ENCODE measurements at places on chromosomes 2 and 18.

GRCh38 chr2:226583715-226584114 is 215.9 kb downstream of the IRS1 start:
- no peak for DNase-seq

- no peak for DNase-seq
Observed at GRCh38 chr2:139940686-139941085, 1160.5 kb upstream of the NXPH2 start.

- DNase-seq = no peak
Observed at GRCh38 chr2:116716038-116716437, 1098.5 kb upstream of the DDX18 start.

DNA sequence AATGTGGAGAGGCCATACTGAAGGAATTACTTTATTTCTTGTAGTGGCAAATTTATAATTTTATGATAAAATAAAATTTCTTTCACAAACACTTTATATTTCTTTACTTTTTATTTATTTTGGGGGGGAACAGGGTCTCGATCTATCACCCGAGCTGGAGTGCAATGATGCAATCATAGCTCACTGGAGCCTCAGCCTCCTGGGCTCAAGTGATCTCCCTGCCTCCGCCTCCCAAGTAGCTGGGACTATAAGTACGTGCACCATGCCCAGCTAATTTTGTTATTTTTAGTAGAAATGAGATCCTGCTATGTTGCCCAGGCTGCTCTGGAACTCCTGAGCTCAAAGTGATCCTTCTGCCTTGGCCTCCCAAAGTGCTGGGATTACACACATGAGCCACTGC is 59.6 kb downstream of the SOS1 start:
- no peak for DNase-seq

DNA sequence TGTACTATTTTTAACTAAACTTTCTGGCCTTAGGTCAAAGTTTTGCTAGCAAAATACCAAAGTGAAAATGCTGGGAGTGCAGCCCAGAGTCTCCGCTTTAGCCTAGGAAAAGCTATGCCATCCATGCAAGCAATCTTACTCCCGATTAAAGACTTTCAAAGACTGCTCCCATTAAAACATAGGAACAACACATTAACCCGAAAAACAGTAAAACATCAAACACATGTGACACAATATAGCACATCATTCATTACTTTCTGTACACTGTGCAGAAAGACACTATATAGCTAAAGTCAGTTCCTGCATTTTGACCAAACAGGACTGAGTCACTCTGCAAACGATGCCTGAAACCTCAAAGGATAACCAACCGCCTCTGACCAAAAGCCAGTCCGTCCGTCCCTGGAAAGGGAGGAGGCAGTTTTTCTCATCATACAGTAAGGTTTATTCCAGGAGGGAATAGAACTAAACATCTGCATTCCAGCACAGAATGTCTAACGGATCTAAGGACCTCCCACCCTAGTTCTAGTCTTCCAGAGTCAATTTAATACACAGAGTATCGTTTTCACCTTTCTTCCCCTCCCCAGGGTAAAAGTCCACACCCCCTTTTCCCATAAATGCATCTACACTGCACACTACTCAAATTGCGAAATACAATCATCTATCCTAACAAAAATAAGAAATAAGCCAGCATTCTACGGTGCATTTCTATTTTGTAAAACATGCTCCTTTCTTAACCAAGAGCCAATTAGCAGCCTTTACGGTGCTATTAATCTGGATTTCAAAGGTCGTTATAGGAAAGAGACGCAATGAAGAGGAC is 1.7 kb downstream of the ROCK2 start:
- no peak for DNase-seq

- no peak for DNase-seq
Observed at GRCh38 chr2:54977149-54977548, 73.1 kb downstream of the RTN4 start.

GRCh38 chr2:198628596-198628995 is 824.2 kb downstream of the PLCL1 start:
- DNase-seq = no peak

DNA sequence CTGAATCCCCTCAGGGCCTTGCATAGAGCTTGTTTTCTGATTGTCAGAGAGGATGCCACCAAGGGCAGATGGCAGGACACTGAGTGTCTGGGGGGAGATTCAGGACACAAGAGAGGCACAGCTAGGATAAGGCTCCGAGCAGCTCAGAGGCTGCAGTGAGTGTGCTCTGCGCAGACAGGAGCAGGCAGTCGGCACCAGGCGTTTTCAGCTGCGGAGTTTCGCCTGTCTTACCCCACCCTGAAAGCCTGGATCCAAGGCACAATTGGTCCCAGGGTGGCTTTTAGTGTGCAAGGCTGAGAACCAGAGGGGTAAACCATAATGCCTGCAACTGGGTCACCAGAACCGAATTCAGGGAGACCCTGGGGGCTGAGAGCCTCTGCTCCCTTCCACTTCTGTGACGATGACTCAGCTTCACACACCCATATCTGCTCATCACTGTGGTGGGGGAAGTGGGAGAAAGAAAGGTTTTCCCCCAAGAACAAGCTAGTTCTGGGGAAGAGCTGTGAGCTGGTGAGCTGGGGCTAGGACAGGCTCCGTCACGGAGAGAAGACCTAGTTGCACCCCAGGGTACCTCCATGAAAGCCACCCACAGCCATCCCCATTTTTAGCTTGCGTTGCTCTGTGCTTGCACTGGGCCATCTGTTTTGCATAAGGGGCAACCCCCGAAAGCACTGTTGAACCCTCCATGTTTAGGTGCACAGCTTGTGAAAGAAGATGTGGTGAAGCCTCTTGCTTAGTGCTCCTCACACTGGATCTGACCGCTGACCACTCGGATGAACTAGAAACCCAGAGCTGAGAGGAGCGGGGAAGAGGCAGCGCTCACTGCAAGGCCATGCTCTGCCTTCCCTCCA is 173.7 kb downstream of the CELF4 start:
- no peak for DNase-seq

- no peak for DNase-seq
Observed at GRCh38 chr2:12719400-12720277, 2.9 kb downstream of the TRIB2 start.

- no peak for DNase-seq
Observed at GRCh38 chr2:190407246-190407661, 901 bp upstream of the MFSD6 start.

DNA sequence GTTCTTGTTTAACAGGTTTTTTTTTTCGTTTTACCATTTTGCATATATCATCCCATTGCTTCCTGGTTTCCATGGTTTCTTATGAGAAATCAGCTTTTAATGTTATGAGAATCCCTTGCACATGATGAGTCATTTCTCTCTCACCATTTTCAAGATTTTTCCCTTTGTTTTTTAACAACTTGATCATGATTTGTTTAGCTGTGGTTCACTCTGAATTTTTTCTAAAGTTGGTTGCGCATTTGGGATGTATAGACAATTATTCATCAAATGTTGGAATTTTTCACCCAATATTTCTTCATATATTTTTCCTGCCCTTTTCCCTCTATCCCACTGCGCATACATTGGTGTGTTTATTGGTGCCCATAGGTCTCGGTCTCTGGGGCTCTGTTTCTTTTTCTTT is 42.4 kb upstream of the BIN1 start:
- DNase-seq = no peak

GRCh38 chr2:226730481-226730880 is 69.1 kb downstream of the IRS1 start:
- DNase-seq = no peak

GRCh38 chr2:181992776-181993175 is 7.1 kb downstream of the PPP1R1C start:
- no peak for DNase-seq

DNA sequence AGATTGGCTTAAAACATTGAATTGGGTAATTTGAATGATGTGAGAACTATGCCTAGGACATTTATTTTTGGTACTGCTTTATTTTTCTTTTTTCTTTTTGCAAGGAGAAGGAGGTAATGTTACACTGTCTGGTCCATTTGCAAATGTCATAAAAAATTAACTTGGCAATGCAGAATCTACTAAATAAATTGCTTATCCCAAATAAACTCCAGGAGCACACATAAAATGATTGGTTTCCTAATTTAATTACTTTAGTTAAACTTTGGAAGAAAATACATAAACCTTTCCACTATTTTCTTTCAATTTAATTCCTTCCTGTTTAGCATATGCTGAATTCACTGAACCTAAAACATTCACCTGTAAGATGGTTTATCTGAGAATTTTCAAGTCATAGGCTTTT is 238.4 kb upstream of the ETAA1 start:
- no peak for DNase-seq

- DNase-seq = no peak
Observed at GRCh38 chr2:29431485-29431884, 316.3 kb downstream of the CLIP4 start.

- no peak for DNase-seq
Observed at GRCh38 chr2:175003875-175004729, 1.1 kb downstream of the CHN1 start.

- DNase-seq = no peak
Observed at GRCh38 chr2:86375623-86376022, 38.2 kb upstream of the REEP1 start.

- no peak for DNase-seq
Observed at GRCh38 chr18:23058746-23059415, 76.4 kb upstream of the CABLES1 start.

DNA sequence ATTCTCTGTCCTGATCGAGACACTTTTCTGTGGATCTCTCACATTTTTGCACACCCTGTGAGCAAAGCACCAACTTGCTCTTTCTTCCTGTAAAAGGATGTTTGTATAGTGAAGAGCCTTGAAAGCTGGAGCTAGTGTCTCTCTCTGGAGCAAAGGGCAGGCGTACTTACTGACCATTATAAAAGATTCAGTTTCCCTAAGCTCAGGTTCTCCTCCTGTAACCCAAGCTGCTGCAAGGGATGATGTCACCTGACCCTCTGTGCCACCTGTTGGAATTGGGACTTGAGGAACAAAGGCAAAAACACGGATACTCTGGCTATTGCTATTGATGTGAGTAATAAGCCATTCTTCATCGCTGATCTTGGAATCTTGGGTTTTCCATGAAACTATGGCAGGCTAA is 52.6 kb upstream of the NEMP2 start:
- DNase-seq = no peak

DNA sequence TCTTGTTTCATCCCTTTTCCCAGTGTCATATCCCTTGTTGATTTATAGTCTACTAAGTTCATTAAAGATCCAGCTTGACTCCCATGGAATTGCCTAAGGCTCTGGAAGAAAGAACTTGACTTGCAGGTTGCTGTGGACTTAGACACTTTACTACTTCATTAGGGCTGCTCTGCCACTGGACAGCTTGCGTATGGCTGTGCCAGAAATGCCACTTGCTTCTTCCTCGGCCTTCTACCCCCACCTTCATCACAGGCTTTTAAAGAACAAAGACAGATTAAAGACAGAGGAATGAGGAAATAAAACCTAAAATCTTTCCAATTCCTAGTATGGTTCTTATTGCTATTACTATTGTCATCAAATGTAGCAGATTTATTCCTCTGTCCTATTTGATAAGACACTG is 591.7 kb downstream of the BCL11A start:
- no peak for DNase-seq

- DNase-seq = no peak
Observed at GRCh38 chr2:10404324-10405143, 43.6 kb downstream of the ODC1 start.

GRCh38 chr2:216562696-216563435 is 64.2 kb downstream of the RPL37A start:
- no peak for DNase-seq

DNA sequence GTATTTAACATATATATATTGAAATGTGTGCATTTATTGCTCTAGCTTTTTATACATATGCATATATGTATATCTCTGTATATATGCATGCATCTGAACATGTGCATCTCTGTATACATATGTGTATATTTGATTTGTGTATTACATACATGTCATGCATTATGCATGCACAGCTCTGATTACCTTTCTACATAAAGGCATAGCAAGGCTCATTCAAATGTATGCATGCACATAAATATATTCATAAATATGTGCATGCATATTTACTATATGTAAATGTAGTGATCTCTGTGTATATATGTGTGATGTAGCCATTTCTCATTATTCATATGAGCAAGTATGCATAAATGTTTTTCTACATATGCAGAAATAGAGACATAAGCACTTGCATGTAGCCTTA is 64.6 kb downstream of the TRIB2 start:
- no peak for DNase-seq

DNA sequence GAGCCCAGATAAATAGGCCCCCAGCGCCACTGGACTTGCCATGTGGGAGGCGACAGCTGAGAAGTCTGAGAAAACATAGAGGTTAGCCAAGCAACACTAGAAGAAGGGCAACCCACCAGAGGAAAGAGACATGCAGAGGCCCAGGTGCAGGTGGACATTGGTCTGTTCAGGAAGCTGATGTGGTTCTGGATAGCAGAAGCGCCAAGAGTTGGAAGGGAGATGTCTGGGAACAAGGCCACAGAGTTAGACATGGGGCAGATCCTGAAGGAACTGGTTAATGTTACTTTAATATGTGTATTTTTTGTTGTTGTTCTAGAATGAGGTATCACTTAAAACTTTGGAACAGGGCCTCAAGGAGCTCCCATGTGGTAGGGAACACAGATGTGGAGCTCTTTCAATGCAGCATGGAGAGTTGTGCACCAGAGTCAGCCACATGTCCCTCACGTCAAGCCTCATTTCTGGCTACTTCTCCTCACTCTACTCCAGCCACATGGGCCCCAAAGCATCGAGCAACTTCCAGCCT is 62.2 kb upstream of the PKDCC start:
- no peak for DNase-seq

DNA sequence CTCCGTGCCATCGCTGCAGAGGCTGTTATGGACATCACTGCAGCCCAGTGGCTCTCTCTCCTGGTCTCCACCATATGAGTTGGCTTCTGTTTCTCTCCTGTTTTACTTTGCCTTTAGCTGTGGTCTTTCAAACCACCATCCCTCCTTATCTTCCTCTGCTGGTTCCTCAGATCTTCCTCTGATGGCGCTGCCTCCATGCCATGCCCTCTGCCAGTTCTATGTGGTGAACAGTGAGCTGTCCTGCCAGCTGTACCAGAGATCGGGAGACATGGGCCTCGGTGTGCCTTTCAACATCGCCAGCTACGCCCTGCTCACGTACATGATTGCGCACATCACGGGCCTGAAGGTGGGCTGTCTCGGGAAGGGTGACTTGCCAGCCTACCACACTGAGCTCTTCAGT is 13.1 kb downstream of the TYMS start:
- no peak for DNase-seq

DNA sequence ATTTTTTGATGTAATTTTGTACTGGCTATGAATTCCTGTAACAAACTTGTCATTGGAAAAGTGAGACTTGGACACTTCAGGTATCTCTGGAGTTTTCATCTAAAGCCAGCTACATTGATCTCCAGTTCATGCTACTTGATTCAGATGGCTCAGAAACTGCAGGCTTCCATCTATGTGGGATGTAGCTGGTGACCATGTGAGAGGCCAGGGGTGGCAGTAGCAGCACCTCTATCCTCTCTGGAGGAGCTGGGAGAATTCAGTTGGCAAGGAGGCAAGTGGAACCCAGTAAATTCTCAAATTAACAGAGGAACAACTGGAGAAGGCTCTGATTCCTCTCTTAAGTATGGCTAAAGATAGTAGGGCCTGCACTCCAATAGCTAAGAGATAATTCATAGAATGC is 10.0 kb upstream of the SPTBN1 start:
- DNase-seq = no peak

All from iPS DF 19.7 (cell line).